ENCODE measurements at places on chromosomes 16 and 17. TPM values are rescaled to one million over a fixed set of nuclear protein-coding genes. Genes with fewer than 3 reads are reported as not detected.

- no peak for DNase-seq
Measured at GRCh38 chr17:65799869-65800268, 238.4 kb upstream of the AXIN2 start.

DNA sequence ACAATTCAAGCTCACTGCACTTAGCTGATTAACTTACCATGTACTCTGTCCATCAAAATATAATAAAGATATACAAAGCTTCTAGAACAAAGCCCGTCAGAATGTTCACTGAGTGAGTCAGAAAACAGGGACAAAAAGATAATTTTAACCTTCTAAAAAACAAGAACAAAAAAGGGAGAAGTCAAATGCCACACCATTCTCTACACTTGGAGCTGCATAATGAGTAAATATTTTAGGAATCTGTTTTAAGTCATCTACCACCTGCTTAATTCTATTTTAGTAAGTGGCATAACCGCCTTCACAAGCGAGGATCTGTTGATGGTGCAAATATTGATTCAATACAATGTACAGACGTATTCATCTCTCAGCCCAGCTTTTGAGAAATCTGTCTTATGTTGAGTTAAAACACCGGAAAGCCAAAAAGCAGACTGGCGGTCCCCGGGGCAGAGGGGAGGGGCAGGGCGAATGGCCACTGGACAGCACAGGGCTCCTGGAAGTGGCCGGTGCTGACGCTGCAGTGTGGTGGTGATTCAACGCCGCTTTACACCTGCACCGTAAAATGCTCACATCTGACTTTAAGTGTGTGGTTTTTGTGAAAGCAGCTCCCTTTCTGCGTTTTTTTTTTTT lies 20.1 kb downstream of the RAB40B start:
- no peak for DNase-seq

GRCh38 chr16:1786242-1787055 lies 3.7 kb downstream of the NUBP2 start:
- DNase-seq, result peak; percentile 80

GRCh38 chr17:8122422-8122923 lies 1.4 kb downstream of the HES7 start:
- no peak for DNase-seq

DNA sequence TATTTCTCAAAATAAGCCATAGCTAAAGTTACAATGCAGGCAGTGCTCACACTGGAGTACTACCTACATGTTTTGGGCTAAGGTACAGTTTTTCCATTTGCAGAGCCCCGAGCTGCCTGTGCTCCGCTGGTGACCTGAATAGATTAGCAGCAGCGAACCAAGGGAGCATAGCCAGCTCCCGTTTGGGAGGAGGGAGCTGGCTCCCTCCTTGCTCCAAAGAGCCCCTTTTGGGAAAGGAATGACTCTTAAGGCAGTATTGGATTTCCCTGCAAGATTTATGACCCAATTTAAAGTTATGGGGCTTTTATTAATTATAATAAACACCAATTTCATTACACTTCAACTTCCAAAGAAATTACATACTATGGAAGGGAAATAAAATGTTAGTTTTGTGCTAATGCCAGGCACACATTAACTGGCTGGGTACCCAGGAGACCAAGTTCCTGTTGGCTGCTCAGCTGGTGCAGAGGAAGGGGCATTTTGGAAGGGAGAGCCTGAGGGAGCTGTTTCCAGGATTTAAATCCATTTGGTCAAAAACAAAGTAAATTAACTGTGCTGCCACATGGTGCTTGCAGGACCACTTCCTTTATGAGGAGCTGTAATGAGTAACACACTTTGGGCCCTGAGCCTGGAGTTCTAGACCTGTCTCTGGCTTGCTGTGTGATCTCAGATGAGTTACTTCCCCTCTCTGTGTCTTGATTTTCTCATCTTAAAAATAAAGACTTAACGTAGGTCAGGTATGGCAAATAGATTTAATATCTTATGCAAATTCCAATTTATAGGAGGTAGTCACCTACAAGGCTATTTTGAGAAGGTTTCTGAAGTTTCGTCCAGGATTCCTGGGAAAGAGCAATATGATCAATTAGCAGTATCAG lies 362.1 kb upstream of the CCL2 start:
- DNase-seq, result peak; percentile 55

DNA sequence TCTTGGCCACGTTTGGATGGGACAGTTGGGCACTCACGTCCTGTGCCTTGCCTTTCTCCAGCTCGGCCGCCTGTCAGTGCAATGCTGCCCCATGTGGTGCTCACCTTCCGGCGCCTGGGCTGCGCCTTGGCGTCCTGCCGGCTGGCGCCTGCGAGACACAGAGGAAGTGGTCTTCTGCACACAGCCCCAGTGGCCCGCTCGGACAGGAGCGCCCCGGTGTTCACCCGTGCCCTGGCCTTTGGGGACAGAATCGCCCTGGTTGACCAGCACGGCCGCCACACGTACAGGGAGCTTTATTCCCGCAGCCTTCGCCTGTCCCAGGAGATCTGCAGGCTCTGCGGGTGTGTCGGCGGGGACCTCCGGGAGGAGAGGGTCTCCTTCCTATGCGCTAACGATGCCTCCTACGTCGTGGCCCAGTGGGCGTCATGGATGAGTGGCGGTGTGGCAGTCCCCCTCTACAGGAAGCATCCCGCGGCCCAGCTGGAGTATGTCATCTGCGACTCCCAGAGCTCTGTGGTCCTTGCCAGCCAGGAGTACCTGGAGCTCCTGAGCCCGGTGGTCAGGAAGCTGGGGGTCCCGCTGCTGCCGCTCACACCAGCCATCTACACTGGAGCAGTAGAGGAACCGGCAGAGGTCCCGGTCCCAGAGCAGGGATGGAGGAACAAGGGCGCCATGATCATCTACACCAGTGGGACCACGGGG lies 7.1 kb downstream of the ACSF3 start:
- DNase-seq, result no peak

DNA sequence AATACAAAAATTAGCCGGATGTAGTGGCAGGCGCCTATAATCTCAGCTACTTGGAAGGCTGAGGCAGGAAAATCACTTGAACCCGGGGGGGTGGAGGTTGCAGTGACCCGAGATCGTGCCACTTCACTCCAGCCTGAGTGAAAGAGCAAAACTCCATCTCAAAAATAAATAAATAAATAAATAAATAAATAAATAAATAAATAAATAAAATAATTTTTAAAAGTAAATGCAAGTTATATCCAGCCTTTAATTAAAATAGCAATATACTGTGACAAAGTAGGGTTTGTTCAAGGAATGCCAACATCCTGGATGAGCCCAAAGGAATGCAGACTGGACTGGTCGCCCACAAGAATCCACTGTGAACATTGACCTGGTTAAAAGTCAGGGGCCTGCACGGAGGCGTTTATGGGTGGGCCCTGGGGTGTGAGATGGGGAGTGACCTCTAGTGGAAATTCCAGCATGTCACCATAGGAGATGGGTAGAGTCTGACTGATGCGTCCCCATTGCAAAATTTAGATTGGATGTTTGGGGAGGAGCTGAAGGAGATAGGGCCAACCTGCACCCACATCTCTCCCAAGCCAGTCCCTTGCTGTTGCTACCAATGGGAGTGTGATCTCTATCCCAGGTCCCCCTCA lies 9.7 kb upstream of the PIK3R5 start:
- DNase-seq, result no peak

DNA sequence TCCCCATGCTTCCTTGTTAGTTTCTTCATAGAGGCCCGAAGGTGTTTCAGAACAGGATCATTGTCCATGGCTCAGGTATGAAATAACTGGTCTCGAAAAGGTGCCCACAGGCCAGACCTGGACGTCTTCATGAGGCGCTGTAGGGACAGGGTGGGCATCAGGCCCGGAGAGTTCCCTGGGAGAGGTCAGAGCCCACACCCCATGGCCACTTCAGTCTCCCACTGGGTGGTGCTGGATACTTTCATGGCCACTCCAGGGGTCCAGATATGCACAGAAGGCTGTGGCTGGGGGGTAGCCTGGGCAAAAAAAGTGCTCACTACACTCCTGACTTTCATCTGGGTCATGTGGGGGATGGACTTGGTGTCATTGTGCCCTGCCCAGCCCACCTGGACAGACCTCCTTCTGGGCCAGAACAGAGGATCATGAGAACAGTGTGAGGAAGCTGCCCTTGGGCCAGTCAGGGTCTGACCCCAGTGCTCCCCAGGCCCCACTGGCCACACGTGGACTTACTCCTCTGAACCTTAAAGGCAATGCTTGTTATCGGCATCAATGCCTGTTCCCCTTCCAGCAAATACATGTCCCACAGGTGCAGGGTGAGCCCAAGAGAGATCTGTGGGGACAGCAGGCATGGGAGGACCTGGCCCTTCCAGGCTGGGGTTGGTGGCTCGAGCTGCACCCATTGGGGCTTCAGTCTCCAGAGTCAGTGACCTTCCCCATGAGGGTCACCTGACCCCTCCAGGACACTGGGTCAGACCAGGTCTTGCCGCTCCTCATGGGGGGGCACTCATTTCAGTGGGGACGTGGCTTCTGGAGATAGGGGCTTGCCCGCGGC lies 36.9 kb downstream of the LGALS9 start:
- no peak for DNase-seq

GRCh38 chr16:1645914-1646525 lies 32.1 kb upstream of the JPT2 start:
- DNase-seq, result no peak

- no peak for DNase-seq
Measured at GRCh38 chr16:86569701-86570447, 3.2 kb downstream of the FOXC2 start.

GRCh38 chr17:14197586-14197985 lies 39.1 kb downstream of the CDRT15 start:
- no peak for DNase-seq

- DNase-seq, result no peak
Measured at GRCh38 chr17:30405161-30405560, 26.4 kb downstream of the CPD start.

DNA sequence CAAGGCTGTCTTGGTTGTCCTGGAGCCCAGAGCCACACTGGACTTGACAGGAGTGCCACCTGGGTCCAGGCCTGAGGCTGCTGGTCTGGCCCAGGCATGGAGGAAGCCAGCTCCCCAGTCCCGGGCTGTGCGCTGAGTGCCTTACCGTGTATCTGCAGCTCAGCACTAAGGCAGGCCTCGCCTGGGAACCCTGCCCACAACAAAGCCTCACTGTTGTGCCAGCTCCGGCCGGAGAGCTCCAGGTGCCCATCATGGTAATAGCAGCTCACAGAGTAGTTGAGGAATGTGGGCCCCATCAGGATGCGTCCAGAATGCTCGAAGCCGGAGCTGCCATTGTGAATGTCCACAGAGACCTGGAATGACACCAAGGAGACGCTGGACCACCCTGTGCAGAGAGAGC lies 72.2 kb downstream of the RMI2 start:
- no peak for DNase-seq

GRCh38 chr17:16423226-16423872 lies 8.0 kb downstream of the TRPV2 start:
- no peak for DNase-seq

- no peak for DNase-seq
Measured at GRCh38 chr17:58283674-58284612, 3.2 kb upstream of the MPO start.

DNA sequence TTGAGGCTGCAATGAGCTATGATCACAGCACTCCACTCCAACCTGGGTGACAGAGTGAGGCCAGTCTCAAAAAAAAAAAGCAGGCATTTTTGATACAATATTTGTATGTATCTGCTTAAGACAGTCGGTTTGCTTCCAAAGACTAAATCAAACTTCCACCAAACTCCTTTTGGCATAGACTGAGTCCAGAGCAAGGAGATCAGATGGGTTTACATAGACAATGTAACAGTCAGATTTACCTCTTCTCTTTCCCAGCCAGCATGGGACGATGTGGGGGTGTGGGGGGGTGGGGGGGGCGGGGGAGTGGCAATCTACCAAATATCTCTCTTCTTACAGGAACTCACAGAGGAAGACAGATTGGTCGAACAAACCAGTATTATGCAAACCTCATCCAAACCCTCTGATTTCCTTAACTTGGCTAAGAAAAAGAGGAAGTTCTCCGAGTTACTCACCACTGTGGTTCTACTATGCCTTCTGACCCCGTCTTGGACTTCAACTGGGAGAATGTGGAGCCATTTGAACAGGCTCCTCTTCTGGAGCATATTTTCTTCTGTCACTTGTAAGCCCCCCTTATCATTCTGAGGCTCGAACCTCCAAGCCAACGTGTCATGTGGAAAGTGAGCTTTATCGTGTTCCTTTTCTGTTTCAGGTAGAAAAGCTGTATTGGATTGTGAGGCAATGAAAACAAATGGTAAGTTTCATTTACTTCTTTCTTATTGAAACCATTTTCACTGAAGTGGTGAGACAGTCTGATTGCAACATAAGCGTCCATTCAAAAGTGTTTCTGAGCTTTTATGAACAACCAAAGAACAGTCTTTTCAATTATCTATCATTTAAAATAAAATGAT lies at the start of gene MILR1:
Gene MILR1 (plus strand): TSS at position 451 of the 848 bp plus-strand sequence. CDS start 54 bp downstream, at position 505.
- DNase-seq, result no peak

- no peak for DNase-seq
Measured at GRCh38 chr17:74387365-74388218, 20.3 kb downstream of the GPR142 start.

DNA sequence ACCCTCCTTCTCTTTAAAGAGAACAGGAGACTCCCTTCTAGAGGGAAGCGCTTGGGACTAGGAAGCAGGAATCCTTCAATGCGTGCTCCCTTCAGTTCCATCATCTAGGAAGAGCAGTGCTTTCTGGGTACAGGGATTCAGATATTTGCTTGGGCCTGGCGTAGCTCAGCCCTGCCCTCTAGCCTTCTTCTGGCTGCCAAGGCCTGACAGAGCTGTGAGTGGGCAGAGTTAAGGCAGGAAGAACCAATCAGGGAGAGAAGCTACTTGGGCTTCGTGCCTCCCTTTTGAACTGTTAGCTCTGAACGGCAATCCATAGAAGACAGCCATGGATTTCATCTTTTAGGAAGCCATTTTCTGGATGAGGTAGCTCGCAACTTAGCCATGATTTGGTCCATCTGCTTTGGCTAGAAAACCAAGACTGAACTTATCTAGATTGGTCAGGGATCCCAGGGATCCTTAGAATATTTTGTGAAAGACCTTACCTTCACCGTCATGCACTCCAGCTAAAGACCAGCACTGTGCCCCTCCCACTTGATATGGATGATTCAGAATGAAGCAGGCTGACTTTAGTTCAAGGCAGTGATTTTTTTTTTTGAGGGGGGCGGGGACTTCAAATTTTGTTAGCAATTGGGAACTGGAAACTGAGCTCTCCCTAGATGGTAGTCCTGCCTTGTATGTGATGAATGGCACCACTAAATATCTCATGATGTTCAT lies 2.5 kb upstream of the CORO6 start:
- DNase-seq, result no peak

Gene PRSS53
- 0.99 TPM for polyA plus RNA-seq

Gene IL21R
- polyA plus RNA-seq, result 0.65 TPM

Gene CEP295NL
- not detected for polyA plus RNA-seq

Gene RNF157
- 12.4 TPM for polyA plus RNA-seq

Gene CSH1
- polyA plus RNA-seq, result not detected

Gene HSPB9
- polyA plus RNA-seq, result 0.99 TPM

Gene GCSH
- 129 TPM for polyA plus RNA-seq

Gene CXCL16
- polyA plus RNA-seq, result 22.5 TPM

Gene LIG3
- polyA plus RNA-seq, result 7.6 TPM

Gene CCL2
- polyA plus RNA-seq, result 53.5 TPM

Gene CTRB1
- polyA plus RNA-seq, result not detected

Gene HEATR9
- polyA plus RNA-seq, result not detected

Gene TBX2
- 122 TPM for polyA plus RNA-seq

Gene SOX8
- polyA plus RNA-seq, result 0.17 TPM

Gene HSD17B2
- polyA plus RNA-seq, result 1.8 TPM

Gene NARF
- polyA plus RNA-seq, result 29.1 TPM

Measured in kidney (tissue), 22 donors.